GM18507 (cell line): ENCODE measurements at places on chromosomes 16 and 17.

DNA sequence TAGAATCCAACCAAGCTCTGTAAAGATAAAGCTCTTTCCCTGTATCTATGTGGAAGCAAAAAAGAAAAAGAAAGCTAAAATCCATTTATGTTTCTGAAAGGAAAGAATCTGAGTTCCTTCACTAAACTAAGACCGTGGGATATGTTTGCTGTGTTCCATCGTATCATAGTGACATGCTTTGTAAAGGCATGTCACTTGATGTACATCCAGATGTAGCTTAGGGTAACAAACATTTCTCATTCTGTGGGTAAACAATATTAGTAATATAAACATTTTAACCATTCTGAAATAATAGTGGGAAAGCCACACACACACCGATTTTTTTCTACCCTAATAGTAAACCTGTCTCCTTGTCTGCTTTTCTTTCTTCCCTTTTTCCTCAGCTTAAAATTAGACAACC lies 78.1 kb downstream of the TUBD1 start:
- DNase-seq, result no peak

GRCh38 chr17:57752031-57752905 lies 7.2 kb upstream of the CCDC182 start:
- no peak for DNase-seq

DNA sequence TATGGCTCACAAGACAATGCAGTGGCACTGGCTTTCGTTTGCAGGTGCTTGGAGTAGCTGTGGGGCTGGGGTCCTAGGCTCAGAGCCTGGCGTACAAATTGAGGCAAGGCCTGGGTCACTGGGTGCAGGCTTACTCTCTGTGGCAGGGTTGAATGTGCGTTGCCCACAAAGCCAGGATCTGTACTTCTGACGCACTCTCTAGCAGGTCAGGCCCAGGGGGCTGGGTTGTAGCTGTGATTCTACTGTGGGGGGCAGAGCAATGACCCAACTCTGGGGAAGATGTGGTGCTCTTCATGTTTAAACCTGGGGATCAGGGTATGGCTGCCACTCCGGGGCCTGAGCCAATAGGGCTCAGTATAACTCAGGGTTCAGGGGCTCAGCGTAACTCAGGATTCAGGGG lies 6.4 kb upstream of the PRSS21 start:
- DNase-seq, result no peak

DNA sequence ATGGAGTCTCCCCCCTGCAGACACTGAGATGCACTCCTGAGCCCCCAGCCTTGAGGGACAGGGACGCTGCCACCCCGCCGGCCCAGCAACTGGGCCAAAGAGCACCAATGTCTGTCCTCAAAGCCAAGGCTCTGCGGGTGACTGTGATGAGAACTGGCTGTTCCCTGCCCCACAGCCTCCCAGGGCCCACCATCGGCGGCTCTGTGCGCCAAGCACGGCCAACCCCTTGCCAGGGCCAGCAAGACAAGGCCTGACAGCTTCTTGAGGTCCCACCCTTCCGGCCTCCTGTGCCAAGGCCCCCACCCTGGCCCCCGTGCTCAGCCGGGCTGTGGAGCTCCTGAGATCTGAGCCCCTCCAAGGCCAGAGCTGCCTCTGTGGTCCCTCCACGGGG lies 34.2 kb upstream of the PABPN1L start:
- no peak for DNase-seq

DNA sequence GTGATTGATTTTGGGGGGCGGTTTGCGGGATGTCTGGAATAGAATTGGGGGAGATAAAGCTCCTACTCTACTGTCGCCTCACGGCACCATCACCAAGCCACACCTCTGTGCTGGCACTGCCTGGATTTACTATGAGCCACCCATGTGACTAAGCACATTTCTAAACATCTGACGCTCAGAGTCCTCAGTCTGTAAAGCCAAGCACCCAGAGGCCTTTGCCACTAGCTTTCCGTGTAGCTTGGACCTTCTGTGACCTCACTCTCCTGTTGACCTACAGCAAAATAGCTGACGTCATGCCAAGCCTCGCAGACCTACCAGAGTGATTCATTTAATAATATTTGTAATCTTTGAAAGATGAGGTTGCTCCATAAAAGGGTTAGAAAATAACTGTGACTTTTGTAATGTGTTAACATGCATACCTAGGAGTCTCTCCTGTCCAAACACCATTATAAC lies 38.5 kb upstream of the MYOCD start:
- no peak for DNase-seq

DNA sequence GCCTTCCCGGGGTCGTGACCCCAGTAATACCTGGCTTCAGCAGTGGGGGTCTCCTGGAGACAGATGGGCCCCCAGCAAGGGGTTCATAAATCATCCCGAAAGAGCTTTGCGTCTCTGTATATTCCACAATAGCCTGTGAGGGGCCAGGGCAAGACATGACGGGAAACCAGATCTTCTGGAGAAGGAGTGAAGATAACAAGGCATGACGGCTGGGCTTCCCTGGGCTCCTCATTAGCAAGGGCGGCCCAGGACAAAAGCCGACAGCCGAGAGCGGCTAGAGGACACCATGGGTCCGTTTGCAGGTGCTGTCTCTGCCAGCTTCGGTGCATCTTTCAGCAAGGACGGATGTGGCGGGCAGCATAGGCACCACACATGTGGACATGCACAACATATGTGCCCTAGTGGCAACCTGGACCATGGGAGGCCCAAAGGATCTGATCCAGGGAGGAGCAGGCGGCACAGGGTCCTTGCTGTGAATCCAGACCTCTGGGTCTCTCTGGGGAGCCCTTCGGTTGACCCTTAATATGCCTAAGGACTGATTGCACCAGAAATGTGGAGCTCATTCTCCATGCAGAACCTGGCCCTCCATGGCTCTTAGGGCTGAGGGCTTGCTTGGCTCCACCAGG lies 136.9 kb upstream of the FOXF1 start:
- DNase-seq, result no peak

GRCh38 chr17:35660902-35661301 lies 70.5 kb upstream of the RASL10B start:
- no peak for DNase-seq

DNA sequence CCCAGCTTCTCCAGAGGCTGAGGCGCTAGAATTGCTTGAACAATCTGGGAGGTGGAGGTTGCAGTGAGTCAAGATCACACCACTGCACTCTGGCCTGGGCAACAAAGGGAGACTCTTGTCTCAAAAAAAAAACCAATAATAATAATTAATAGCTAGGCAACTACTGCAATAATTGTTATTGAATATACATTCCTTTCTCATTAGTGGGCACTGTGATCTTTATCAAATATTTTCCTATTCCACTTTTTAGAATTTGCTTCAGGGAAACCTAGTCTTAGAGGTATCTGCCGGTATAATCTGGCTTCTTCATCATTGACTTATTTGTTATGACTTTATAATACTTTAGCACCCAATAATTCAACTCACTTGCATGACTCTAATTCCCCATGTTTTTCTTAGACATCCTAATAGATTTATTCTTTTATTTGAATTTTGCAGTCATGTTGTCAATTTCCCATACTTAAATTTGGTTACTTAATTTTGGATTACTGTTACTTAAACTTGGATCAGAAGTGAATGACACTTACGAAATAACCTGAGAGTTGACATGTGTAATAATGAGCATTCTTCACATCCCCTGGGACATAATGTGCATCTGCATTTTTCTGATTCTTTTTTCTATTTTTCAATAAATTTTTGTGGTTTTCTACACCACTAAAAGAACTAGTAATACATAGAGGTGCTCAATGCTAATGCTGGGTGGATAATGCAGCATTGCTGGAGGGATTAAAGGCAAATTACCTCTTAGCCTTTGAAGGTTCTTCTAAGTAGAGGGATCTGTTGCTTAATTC lies 25.0 kb upstream of the KCNJ16 start:
- no peak for DNase-seq

- DNase-seq, result no peak
Observed at GRCh38 chr16:74020095-74020670, 276.4 kb upstream of the PSMD7 start.

- DNase-seq, result no peak
Observed at GRCh38 chr17:39213852-39214251, 11.9 kb downstream of the STAC2 start.

GRCh38 chr17:76173474-76173873 lies 32.4 kb upstream of the FOXJ1 start:
- no peak for DNase-seq

DNA sequence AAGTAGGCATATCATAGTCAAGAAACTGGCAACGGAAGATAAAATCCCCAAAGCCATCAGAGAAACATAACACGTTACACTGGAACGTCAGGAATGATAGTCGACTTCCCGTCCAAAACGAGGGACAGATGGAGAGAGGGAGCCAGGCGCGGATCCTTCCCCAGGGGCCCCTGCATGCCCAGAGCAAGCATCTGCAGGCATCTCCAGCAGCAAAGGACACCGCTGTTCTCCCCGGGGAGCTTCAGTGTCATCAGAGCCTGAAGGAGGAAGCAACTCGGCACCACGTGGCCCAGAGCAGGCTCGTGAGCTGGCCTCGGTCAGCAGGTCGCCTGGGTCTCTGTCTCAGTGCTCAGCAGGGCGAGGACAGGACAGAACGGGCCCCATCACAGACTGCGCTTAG lies 50.1 kb downstream of the LMF1 start:
- DNase-seq, result no peak

GRCh38 chr17:80055597-80055996 lies 19.2 kb downstream of the CCDC40 start:
- no peak for DNase-seq

- DNase-seq, result no peak
Observed at GRCh38 chr17:73028299-73028755, 64.2 kb downstream of the SLC39A11 start.

GRCh38 chr17:13538841-13539411 lies 62.8 kb downstream of the HS3ST3A1 start:
- DNase-seq, result no peak

DNA sequence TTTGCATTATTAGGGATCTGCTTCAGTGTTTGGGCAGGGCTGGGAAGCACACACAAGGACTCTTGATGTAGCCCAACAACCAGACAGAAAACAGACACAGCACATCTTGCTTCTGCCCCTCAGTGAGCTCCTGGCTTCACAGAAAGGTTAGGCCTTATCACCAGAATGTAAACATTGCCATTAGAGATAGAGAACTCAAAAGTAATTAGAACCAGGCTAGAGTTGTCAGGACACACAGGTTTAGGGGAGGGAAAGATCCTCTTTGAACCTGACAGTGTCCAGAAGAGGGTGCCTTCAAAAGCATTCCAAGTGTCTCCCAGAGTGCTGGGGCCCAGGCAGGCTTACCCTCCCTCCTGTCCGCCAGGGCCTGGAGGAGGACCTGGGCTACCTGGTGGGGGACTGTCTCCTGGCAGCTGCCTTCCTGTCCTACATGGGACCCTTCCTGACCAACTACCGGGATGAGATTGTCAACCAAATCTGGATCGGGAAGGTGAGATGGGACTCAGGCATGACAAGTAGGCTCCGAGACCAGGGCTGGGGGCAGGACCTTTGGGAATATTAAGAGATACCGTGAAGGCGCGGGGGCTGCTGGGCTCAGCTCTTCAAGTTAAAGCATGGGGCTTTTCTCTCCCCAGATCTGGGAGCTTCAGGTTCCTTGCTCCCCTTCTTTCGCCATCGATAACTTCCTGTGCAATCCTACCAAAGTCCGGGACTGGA lies 16.9 kb upstream of the KDM6B start:
- DNase-seq, result no peak

DNA sequence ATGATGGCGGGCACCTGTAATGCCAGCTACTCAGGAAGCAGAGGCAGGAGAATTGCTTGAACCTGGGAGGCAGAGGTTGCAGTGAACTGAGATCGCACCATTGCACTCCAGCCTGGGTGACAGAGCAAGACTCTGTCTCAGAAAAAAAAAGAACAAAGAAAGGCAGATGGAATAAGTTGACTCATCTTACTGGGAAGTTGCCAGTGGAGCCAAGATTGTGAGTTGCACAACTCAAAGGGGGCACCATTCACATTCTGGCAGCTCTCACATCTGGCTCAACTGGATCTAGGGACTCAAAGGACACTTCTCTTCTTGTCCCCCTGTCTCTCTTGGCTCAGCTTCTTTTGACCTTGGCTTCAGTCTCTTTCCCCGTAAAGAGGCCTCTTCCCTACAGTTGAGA lies 53.7 kb upstream of the ETV4 start:
- DNase-seq, result no peak

DNA sequence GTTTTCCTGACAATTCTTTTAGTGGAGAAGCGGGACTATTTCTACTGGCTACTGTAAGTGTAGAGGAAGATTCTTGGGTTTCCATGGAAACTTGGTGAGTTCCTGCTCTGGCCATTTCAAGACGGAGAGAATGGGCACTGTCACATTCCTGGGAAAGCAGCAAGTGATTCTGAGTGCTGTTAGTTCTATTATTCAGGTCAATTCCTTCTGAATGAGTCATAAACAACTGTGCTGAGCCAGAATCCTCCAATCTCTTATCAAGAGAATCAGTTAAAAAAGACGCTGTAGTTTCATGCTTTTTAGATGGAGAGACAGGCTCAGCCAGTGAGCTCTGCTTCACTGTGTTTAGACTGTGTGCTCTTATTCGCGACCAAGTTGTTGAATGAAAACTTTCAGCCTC lies 19.6 kb downstream of the AKAP10 start:
- no peak for DNase-seq

GRCh38 chr16:82675300-82675699 lies 48.5 kb downstream of the CDH13 start:
- no peak for DNase-seq
